ENCODE measurements at places on chromosomes 1 and 21.

DNA sequence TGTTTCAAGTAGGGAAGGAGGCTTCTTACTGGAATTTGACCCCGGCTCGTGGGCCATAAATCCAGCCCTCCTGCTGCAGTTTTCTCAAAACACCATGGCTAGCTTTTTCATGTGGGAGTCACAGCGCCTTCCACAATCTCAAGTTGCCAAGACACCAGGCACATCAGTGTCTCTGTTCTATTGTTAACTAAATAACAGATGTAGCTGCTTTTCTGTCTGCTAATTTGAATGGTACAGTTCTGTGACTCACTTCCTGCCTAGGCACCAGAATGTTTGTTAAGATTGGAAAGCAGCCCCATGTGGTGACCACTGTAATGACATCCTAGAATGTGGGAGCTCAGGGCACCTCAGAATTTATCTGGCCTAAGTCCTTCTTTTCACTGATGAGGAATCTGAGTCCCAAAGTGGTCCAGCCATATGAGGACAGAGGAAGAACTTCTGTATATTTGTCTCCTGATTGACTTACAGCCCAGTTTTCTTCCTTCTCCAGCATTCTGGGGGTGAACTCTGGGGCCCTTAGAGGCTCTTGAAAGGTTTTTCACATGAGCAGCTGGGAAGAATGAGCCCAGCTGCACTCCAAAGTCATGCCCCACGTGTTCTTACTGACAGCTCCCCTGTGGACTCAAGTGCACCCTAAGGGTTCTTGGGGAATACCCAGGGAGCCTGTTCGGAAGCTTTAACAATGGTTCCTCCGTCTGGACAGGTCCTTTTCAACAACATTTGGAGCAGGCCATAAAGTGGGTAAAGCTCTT, 27.5 kb downstream of the TRIM45 start:
- peak; percentile 14 for DNase-seq

DNA sequence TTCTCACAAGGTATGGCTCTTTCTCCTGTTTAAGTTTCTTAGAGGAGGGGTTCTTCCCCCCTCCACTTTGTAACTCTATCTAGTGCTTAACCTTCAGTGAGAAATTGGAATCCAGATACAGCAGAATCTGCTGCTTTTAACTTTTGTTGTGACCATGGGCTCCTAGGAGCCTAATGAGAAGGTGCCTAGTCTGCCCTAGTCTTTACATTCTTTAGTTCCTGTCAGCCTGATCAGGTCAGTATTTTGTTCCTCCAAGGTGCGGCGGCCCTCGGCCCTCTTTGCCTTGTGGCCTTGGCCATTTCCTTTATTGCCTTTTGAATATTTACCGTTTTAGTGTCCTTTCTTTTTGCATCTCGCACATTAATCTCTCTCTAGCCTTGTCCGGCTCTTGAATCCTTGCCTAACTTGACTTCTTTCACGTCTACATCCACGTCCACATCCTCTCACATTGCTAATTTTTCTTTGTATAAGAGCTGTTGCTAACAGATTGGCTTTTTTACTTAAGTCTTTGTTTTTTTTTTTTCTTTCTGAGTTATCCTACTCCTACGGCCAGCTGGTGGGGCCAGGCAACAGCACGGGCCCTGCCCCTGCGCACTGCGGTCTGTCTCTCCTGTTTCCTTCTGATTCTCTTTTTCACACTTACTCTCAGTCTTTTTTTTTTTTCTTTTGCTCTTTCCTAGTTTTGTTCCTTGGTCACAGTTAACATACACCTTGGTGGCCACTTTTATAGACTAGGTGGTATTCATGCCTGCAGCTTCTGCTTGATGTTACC, 49.0 kb downstream of the SFPQ start:
- DNase-seq: no peak

- DNase-seq: no peak
These were observed 51.2 kb upstream of the NFASC start for GRCh38 chr1:204819495-204819894.

- DNase-seq: no peak
These were observed at the start of gene RYR2 for GRCh38 chr1:237041795-237042525. RYR2 (plus strand) TSS chr1:237042184; CDS start chr1:237042522, 338 bp downstream.

- DNase-seq: no peak
These were observed 281.9 kb upstream of the POU3F1 start for GRCh38 chr1:38328278-38329035.

GRCh38 chr1:62528015-62528414, 69.3 kb upstream of the ANGPTL3 start:
- no peak for DNase-seq

DNA sequence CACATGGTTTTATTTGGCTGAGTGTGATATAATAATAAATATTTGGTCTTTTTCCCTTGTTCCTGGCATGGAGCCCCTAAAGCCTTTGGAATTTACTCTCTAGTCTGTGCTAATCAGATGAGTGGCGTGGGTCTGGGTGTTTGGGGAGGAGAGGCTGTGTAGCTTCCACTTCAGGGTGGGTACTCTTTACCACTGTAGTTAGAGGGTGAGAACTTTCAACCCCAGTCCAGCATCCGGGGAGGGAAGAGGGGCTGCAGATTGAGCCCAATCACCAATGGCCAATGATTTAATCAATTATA, 20.0 kb downstream of the USP25 start:
- no peak for DNase-seq

GRCh38 chr1:98478121-98478520, 183.4 kb upstream of the SNX7 start:
- no peak for DNase-seq

GRCh38 chr1:211929683-211930082, 99.1 kb upstream of the LPGAT1 start:
- no peak for DNase-seq

DNA sequence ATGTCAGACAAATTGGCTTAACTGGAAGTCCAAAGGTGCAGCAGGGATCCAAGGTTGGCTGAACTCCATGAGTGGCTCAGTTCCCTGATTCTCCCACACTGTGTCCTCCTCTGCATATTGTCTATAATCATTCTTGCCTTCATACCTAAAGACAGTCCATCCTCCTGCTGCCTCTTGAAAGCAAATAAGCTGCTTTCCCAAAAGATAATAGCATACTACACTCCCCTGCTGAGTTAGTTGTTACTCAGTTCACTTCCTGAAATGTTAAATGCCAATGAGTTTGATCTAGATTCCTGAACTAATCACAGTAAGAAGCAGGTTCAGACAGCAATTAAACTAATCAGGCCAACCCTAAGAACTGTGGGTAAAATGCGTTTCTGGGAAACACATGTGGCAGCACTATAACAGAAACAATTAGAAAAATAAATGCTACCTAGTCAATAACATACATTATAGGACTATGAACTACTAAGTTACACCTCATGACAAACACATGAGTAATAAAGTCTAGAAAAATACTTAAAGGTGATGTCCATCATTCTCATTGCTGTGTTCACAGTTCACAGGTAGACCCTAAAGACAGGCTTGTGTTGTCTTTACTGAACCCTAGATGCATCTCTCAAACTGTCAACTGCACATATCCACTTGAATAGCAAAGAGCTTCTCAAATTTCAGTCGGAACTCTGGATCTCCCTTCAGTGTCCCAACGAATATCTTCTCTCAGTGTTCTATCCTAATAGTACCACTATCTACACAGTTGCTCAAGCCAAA, 50.8 kb upstream of the BOLA1 start:
- DNase-seq: no peak

- DNase-seq: no peak
These were observed 9.8 kb downstream of the GREM2 start for GRCh38 chr1:240602189-240602588.

GRCh38 chr1:173479649-173480048, 2.5 kb downstream of the PRDX6 start:
- DNase-seq: no peak

DNA sequence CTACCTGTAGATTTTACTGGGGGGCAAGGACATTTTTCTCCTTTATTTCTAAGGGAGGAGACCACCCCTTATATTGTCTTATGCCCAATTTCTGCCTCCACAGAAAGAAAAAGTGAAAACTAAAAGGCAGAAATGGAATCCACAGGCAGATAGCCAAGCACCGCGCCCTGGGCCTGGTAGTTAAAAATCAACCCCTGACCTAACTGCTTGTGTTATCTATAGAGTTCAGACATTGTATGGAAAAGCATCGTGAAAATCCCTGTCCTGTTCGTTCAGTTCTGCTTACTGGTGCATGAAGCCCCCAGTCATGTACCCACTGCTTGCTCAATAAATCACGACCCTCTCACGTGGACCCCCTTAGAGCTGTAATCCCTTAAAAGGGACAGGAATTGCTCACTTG, 33.7 kb upstream of the IL6R start:
- no peak for DNase-seq

DNA sequence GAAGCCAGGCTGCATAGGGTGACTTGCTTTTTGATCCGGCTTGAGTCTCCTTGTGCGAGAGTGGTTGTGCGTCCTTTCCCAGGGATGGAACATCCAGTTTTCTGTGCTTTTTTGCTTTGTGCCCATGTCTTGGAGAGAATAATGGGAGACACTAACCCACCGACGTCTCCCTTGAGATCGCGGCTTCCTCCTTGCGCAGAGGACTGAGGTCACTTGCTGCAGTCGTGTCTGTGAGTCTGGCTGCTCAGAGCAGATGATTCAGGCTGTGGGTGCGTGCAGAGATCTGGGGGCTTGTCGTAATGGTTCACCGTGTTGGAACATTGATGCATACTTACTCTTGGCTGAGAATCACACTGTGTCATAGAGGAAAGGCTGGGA, 164.5 kb upstream of the CACNA1E start:
- no peak for DNase-seq

- DNase-seq: peak; percentile 42
These were observed 23.1 kb downstream of the DYRK3 start for GRCh38 chr1:206658264-206658980.

- DNase-seq: no peak
These were observed 97.7 kb upstream of the SLC25A33 start for GRCh38 chr1:9441451-9442133.

- DNase-seq: no peak
These were observed 91.6 kb downstream of the CD247 start for GRCh38 chr1:167426716-167427115.

DNA sequence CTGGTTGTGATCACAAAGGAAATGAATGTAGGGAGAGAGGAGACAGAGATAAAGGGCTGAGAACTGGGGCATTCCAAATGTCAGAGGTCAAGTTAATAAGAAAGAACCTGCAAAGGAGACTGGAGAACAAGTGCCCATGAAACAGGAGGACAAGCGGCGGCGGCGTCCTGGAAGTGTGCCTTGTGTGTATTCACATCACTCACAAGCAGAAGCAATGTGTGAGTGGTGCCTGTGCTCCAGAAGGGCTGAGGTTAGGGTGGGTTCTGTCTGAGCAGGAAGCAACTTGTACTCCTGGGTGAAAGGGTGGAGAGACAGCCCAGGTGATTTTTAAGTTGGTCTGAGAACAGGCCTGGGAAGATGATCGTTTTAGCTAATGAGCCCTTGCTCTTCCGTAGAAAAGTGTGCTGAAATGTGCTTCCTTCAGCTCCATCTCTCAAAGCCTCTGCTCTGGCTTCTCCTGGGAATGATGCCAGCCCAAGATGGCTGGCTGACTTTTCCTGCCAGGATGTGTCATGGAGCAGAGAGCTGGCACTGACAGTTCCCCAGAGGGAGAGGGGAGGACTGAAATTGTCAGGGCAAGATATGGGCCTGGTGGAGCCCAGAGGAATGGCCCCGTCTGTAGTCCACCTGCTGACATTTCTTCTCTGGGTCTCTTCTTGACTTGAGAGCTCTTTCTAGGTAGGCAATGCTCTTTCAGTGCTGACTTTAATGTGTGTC, 25.1 kb upstream of the PLEKHA6 start:
- DNase-seq: no peak

DNA sequence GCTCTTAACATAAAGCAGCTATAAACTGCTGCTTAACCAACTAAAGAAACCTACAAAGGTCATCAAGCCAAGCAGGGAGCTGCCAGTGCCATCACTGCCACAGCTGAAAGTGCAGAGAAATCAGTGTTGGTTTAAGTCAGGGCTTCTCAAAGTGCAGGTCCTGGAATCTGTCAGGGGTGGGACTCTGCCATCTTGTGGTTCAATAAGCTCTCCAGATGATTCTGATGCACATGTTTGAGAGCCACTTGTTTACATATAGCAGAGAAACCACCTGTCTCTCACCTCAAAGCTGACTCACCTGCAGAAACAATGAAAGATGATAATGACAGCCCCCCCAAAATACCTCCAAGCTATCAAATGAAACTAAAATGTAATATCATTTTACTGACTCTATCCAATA, 49.3 kb downstream of the SH3GLB1 start:
- no peak for DNase-seq

DNA sequence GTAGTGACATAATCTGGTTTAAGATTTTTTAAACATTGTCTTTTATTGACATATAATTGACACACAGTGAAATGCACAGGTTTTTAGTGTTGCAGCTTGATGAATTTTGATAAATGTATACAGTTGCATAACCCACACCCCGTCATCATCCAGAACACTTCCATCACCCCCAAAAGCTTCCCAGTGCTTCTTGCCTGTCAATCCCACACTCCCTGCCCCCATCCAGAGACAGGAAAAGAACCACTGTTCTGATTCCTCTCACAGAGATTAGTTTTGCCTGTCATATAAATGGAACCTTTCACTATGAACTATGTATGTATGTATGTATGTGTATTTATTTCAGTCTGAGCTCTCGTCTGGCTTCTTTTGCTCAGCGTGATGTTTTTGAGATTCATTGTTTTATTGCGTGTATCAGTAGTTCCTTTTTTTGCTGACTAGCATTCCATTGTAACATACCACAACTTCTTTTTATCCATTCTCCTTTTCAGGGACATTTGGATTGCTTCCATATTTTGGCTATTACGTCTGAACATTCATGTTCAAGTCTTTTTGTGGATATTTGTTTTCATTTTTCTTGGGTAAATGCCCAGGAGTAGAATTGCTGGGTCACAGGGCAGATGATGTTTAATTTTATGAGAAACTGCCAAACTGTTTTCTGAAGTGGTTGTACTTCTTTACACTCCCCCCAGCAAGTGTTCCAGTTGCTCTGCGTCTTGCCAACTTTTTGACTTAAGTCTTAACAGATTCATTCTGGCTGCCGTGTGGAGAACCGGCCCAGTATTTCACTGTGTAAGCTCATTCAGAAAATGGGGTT, 8.7 kb downstream of the UBIAD1 start:
- no peak for DNase-seq

DNA sequence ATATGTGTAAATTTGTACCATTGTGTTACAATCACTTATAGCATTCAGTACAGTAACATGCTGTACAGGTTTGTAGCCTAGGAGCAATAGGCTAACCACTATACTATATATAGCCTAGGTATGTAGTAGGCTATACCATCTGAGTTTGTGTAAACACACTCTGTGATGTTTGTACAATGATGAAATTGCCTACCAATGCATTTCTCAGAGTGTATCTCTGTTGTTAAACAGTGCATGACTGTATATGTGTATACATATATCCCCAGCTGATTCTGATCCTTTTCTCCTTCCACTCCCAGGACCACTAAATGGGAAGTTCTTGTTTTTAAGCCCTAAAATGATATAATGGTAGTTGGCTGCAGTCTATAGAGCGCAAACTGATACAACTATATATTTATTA, 7.8 kb downstream of the GNPAT start:
- DNase-seq: no peak
